GM23248 (cell line): ENCODE measurements at places on chromosomes 3 and 15.

DNA sequence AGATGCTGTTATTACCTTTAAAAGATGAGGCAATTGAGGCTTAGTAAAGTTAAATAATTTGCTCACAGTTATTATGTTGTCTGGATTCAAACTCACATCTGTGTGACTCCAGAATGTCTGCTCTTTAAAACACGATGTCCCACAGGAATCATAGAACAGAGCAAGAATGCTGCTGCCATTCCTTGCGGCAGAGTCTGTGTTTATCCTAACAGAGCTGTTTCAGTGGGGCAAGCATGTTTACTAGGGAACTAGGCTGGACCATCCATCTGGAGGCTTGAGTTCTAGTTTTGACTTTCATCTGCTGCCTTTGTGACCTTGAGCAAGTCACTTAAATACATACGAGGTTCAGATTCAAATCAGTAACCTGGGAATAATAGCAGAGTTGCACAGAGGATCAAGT lies 72.1 kb downstream of the BBX start:
- no peak for DNase-seq

DNA sequence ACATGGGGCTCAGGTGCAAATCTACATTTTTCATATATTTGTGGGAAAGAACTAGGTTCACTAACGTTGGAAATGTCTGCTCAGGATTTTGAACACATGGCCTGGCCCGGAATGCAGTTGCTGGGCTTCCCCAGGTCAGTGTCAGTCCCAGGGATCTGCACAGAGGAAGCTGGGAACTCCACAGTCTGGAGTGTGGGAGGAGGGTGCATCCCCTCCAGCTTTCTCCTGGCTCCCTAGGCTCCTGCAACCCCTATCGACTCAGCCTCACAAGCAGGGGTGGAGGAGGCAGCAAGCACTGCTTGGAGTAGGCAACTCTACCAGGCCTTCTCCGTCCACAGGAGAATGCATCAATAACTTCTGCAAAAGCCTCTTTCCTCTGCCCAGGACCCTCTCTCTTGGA lies 30.1 kb upstream of the HCN4 start:
- DNase-seq = no peak

DNA sequence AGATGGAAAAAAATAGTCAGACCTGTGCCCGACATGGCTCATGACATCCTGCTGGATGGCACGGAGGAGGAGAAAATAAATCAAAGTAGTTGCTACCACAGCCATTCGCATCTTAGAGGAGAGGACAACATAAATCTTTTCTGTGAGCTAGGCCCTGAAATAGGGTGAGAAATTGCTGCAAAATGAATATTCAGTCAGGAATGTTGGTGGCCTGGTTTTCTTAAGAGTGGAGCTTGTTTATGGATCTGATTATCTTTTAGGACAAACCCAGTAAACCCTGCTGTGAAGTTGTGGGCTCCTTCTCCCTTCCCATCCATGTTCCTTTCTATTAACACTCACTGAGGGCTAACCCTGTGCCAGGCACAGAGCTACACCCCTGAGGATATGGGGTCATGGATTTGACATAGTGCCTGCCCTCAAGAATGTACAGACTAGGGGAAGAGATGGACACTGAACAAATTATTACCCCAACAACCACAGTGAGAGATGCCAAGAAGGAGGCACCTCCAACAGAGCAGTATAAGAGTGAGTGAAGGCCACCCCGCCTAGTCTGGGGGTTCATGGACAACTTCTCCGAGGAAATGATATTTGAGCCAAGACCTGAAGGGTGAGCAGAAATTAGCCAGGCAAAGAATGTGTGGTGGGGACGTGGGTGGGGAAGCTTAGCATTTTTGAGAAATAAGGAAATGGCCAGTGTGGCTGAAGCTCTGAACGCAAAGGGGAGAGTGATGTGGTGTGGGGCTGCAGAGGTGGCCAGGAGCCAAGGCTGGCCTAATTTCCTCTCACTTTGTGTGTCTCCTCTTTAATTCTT lies 68.9 kb upstream of the ARL8B start:
- DNase-seq = peak; percentile 89

DNA sequence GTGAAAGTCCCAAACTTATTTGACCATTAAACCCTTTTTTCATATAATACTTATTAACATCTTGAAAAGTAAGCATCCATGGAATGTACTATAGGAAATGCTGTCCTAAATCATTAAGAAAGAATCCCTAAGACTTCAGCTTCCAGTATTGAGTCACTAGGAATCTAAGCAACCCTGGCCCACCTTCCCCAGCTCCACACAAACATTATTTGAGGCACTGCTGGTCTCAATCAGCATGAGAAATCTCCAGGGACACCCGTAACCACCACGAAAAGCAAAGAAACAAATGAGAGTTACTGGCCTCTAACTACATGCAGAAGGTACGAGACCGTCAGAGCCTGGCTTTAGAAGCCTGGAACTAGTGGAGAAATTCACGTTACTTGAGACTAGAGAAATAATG lies 68.2 kb downstream of the POLQ start:
- peak; percentile 85 for DNase-seq

- DNase-seq = no peak
These were observed 114.7 kb upstream of the TPM1 start for GRCh38 chr15:62927836-62928235.

DNA sequence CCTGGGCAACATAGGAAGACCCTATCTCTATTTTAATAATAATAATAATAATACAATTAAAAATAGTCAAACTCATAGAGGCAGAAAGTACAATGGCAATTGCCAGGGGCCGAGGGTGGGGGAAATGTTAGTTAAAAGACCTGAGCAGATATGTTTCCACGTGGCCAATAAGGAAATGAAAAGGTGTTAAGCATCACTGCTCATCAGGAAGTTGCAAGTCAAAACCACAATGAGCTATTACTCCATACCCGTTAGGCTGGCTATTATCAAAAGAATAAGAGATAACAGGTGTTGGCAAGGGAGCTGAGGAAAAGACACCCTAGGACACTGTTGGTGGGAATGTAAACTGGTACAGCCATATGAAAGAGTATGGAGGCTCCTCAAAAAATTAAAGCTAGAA lies 60.4 kb upstream of the PRSS50 start:
- DNase-seq = no peak

DNA sequence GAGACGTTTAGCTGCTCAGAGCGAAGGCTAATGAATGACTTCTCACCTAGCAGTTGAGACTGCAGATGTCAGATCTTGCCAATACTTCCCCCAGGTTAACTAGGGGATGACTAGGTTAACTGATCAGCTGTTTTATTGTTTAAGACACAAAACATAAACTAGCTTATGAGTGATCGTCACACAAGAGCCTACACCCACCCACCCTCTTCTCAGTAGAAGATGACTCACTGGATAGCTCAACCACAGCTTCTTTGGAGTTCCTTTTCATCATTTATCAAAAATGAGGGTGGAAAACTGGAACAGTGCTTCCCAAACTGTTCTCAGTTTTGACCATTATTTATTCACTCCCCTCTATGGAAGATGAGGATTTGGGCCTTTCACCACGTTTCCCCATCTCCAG lies 25.2 kb downstream of the GASK1A start:
- DNase-seq = peak; percentile 81

DNA sequence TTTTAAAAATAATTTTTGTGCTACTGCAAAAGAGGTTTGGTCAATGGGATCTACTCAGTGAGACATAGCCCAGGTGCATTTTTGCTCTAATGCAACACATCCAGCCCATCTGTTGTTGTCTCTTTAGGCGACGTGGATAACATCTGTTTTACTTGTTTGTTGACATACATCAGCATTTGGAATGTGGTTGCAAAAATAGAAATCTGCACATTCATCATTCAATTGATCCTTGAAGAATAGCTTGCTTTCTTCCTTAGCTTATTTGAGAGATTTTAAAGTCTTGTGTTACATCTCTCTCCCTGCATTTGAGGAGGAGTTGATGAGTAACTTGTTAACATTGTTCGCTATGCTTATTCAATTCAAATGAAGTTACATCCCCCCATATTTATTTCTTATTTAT lies 1202.3 kb downstream of the NSUN3 start:
- no peak for DNase-seq

- DNase-seq = no peak
These were observed 116.6 kb upstream of the CTDSPL start for GRCh38 chr3:37745076-37745475.

- no peak for DNase-seq
These were observed 399.1 kb downstream of the SI start for GRCh38 chr3:164679245-164679644.

DNA sequence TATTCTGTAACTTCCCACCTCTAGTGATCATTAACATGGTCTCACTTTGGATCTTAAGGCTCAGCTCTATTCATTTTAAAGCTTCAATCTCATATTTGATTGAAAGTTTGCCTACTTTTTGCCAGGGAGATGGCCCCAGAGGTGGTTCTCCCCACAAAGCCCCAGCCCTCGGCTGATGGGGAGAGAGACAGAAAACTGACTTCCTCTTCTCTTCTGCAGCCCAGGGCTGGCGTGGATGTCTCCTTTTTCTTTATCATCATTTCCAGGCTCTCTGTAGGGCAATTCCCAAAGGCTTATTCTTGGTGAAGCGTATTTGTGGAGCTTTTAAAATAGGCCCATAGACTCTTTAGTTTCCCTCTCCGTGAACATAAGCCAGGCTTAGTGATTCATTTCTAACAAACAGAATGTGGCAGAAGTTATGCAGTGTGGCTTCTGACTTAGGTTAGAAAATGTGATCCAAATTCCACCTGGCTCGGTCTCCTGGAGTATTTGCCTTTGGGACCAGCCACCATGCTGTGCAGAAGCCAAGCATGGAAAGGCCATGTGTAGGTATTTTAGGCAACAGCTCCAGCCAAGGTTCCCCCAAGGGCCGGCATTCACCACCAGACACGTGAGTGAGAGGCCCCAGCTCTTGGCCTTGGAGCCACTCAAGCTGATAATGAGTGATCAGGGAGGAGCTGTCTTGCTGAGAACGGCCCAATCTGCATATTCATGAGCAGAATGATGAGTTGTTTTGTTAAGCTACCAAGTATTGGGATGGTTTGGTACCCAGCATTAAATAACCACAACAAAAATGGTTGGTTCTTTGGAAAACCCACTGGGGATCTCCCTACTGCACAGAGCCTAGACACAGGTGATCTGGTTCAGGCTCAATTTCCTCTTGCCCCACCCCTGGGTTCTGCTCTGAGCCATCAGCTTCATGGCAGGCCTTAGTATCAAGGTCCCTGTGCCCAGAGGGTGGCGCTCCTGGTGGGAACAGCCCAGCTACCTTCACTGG lies 353.2 kb upstream of the PROK2 start:
- no peak for DNase-seq

GRCh38 chr3:151268267-151269235 lies 9.8 kb downstream of the P2RY14 start:
- no peak for DNase-seq

GRCh38 chr15:40906991-40907802 lies 12.9 kb downstream of the VPS18 start:
- peak; percentile 44 for DNase-seq

- no peak for DNase-seq
These were observed 12.9 kb downstream of the DZIP3 start for GRCh38 chr3:108602249-108602934.

DNA sequence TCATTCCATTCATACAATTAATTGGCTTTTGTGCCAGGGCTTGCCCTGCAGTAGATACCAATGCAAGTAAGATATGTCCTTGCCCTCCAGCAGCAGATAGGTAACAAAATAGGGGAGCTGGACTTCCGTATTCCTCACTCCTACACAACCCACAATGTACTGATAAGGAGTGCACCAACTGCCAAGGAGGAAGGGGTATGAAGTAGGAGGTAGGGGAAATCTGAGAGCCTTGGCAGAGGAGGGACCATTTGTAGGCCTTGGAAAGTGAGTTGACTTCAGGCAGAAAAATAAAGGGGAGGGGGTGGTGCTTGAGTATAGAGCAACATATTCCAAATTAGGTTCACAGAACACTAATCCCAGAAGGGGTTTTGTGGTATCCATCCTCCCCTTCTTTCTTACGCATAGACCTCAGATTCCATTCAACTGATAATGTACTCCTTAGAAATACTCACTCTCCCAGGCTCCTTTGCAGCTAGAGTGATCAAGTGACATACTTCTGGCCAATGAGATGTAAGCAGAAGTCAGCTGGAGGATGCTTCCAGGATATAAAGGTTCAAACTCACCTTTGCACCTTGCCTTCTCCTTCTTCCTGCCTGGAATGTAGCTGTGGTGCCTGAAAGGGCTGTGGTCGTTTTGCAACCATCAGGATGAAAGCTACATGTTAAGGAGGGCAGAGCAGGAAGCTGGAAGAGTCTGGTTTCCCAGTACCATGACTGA lies 127.1 kb upstream of the SMAD3 start:
- no peak for DNase-seq

- no peak for DNase-seq
These were observed 813.4 kb upstream of the EPHA6 start for GRCh38 chr3:96000966-96001365.

GRCh38 chr3:18300916-18301315 lies 124.2 kb downstream of the SATB1 start:
- peak; percentile 3 for DNase-seq

DNA sequence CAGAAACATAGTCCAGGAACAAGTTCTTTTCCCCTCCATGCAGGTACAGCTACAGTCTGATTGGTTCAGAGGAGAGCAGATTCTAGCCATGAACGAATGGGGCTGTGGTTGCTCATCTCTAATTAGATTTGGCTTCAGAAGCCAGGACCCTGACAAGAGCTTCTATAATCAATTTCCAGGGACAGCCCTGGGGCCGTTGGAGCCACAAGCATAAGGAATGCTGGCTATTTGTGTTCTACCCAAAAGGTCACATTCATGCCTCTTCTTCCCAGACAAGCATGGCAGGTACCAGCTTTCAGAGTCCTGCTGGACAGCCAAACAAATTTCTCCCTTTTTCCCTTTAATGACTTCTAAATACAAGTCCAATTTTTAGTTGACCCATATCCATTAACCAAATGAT lies 215.5 kb upstream of the LRTM1 start:
- no peak for DNase-seq

GRCh38 chr15:79535536-79535935 lies 103.4 kb downstream of the MINAR1 start:
- peak; percentile 46 for DNase-seq

DNA sequence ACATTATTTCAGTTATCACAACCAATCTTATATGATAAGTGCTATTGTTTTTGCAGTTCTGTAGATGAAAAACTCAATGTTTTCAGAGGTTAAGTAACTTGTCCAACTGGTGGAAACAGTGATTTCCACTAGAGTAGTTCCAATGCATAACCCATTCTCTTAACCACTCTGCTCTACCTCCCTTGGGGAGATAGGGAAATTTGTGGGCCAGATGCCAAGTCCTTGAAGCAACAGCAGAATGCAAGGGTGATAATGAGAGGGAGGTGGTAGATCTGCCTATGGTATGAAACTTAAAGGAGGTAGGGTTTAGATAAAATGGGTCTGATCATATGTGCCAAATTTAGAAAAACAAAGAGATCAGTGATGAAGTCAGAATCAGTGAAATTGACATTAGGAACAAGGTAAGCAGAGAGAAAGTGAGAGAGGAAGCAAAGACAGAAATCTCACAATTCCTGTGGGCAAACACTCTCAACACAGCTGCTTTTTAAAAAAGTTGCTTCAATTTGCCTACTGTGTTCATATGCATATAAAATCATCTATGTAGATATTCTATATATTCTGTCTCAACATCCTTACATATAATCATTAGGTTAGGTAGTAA lies 50.5 kb upstream of the UBP1 start:
- DNase-seq = no peak

GRCh38 chr15:32942401-32942841 lies 224.6 kb downstream of the GREM1 start:
- no peak for DNase-seq
